Activated T-cell treated with anti-CD3 and anti-CD28 coated beads, Interleukin-2, amount 50 U/mL, for 4 hours (primary cell): ENCODE measurements at places on chromosomes 5 and 9. TPM values are rescaled to one million over a fixed set of nuclear protein-coding genes. Genes with fewer than 3 reads are reported as not detected.

LCN1 gene
- total RNA-seq: not detected

GRXCR2 gene
- not detected for total RNA-seq

DNA sequence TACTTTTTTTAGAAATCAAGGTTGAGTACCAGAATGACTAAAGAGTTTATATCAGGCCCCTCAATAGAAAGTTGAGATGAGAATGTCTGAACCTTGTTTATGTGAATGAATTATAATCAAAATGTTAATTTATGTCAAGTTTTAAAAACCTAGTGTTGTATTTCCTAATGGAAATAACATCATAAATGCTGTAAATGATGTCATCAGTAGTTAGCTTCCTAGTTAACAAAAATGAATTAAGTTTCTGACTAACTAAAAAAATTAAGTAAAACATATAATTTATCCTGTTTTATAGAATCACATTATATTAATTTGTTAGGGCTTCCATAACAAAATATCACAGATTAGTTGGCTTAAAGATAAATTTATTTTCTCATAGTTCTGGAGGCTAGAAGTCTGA, 45.0 kb upstream of the CCNH start:
- DNase-seq: no peak

- DNase-seq: no peak
Measured at GRCh38 chr5:138000102-138000723, 32.7 kb downstream of the FAM13B start.

GRCh38 chr5:150600616-150601490, 39.6 kb upstream of the SYNPO start:
- DNase-seq: no peak

- DNase-seq: no peak
Measured at GRCh38 chr9:33116860-33117259, 40.4 kb upstream of the SMU1 start.

DNA sequence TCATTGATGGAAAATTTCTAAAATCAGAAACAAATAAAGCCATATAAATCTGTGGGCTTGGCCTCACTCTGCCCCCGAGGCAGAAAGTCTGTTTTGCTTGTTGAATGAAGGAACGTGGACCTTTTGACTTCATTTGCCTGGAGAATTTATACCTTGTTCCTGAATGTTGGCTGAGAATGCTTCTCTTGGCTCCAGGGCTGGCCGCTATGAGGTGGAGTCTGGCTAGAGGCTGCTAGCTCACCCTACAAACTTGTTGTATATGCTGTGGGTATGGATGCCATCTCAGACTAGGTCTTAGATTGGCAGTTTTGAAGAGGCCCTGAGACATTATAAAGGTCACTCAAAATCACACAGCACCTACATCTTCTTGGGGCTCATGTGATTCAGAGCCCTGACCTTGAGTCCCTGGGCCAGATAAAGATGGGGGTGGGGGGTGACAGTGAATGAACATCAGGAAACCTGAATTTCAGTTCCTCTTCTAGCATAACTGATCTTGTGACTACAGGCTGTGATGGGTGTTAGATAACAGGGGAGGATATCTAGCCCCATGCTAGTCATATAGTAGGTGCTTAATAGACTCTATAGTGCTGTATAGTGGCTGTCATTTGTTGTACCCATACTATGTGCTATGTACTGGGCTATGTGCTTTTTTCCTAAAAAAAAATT, 2.8 kb downstream of the GM2A start:
- no peak for DNase-seq

GRCh38 chr5:165242646-165243045, 1737.2 kb downstream of the MAT2B start:
- DNase-seq: no peak

- DNase-seq: no peak
Measured at GRCh38 chr5:37664551-37664950, 175.3 kb downstream of the GDNF start.

- no peak for DNase-seq
Measured at GRCh38 chr5:137201876-137202275, 297.2 kb downstream of the SPOCK1 start.

- DNase-seq: no peak
Measured at GRCh38 chr9:20447291-20447690, 175.0 kb downstream of the MLLT3 start.

DNA sequence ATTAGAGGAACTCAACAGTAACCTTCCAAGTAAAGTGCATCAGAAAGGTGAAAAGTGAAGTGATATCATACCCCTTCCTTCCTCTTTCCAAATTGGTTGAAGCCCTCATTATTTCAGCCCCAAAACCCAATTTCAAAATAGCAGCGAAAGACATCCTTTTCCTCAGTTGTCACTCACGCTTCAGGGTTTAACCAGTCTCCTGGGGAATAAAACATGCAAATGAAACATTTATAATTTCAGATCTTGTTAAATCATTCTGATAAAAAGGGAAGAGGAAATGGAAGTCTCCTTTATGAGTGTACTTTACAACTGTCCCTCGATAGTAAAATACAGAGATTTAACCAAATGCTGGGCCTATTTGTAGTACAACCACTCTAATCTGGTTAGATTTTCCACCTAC, 22.5 kb downstream of the TRPM6 start:
- DNase-seq: no peak
